Mesothelial cell of epicardium (in vitro differentiated cells): ENCODE measurements at places on chromosomes 2 and 18. TPM values are rescaled to one million over a fixed set of nuclear protein-coding genes. Genes with fewer than 3 reads are reported as not detected.

The EMILIN1 gene
- total RNA-seq, result 170 to 179 TPM (median 172 TPM) in 3 replicates

DNA sequence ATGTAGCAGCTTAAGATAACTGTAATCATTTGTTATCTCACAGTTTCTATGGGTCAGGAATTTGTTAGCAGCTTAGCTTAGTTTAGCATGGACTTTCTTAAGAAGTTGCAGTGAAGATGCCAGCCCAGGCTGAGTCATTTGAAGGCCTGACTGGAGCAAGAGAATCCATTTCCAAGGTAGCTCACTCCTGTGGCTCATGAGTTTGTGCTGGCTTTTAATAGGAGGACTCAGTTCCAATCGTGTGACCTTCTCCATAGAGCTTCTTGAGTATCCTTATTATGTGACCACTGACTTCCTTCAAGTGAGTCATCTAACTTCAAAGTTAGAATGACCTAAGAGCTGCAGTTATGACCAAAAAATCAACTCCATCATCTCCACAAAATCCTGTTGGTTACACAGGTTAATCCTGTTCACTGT is 1.4 kb downstream of the GPATCH11 start:
- no peak for DNase-seq

DNA sequence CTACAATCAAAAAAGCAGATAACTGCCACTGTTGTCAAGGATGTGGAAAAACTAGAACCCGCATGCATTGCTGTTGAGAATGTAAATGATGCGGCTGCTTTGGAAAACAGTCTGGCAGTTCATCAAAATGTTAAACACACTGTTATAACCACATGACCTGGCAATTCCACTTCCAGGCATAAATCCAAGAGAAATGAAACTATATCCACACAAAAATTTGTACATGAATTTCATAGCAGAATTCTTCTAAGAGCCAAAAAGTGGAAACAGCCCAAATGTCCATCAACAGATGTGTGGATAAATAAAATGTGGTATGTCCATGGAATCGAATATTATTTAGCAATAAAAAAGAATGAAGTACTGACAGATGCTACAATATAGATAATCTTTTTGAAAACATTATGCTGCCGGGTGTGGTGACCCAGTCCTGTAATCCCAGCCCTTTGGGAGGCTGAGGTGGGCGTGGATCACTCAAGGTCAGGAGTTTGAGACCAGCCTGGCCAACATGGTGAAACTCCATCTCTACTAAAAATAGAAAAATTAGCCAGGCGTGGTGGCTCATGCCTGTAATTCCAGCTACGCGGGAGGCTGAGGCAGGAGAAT is 32.0 kb downstream of the ERCC3 start:
- DNase-seq, result no peak

GRCh38 chr2:231679908-231680284 is 28.4 kb upstream of the PTMA start:
- no peak for DNase-seq

GRCh38 chr2:119086327-119086726 is 72.2 kb downstream of the C1QL2 start:
- no peak for DNase-seq

DNA sequence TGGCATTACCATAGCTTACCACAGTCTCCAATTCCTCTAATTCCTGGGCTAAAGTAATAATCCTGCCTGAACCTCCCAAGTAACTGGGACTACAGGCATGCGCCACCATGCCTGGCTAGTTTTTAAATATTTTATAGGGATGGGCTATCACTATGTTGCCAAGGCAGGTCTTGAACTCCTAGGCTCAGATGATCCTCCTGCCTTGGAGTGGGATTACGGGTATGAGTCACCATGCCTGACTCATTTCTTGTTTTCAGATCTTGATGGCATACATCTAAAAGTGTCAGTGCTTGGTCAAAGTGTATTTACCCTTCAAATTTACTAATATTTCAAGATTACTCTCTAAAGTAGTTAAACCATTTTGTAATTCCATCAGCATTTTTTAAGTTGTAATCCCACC is 9.4 kb upstream of the SOCS6 start:
- DNase-seq, result no peak

- DNase-seq, result no peak
These were observed 61.8 kb upstream of the LHCGR start for GRCh38 chr2:48817355-48817754.

DNA sequence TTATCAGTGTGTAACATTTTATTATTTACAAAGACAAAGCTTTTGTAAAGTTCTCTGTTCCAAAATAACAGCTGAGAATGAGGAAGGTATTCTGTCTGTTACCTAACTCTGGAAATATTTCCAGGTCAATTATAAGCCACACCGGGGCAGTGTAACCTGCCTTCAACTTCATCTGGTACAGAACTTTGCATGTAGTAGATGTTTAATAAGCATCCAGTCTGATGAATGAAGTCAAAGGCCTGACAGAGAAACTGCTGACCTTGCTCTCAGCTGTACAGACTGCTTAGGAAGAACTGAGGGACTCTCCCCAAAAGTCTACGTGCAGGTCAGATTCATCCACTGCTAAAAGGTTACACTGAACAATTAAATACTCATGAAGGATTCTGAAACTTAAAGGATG is 43.3 kb downstream of the WDFY1 start:
- DNase-seq, result no peak

- no peak for DNase-seq
These were observed 125.7 kb downstream of the EIPR1 start for GRCh38 chr2:3251946-3252345.

DNA sequence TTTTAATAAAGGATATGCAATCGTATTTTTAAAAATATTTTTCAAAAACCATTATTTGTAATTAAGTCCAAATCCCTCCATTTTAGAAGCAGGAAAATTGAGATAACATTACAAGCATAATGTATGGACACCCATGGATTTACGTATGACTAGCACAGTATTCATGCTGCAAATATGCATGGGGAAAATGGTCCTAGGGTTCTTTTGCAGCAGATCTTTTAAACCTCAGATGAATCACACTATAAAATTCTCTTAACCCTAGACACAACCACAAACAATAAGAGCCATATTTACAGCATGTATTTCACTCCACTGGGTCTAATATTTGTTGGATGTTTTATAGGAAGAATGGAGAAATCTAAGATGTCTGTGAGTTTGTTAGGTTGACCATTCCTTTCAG is 453.4 kb downstream of the TGIF1 start:
- DNase-seq, result no peak

GRCh38 chr2:190327867-190328572 is 8.4 kb upstream of the HIBCH start:
- DNase-seq, result no peak

GRCh38 chr2:63514781-63515180 is 73.5 kb downstream of the WDPCP start:
- DNase-seq, result no peak

GRCh38 chr2:238426568-238427434 is at the start of gene ASB1:
ASB1 (plus strand) TSS chr2:238426927; CDS start chr2:238427071, 144 bp downstream.
- DNase-seq, result peak; percentile 87

DNA sequence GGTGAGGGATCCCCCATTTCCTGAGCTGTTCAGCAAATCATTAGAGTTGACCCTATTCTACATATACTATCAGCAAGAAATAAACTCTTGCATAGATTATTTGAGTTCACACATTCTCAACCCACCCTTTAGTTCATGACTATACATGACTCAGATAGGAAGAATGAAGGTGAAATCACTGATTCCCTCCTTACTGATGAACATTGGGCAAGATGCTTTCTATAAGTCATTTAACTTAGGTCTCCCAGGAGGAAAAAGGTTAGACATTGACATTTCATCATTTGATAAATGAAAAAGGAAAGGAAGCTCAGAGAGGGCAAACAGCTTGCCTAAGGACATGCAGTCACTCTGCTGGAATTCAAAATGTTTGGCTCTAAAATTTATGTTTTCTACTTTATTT is 408.0 kb downstream of the TMEM182 start:
- DNase-seq, result no peak
